NCI-H2029 (cell line): ENCODE measurements at places on chromosomes 7 and 10.

GRCh38 chr10:100554902-100555301 is 19.2 kb downstream of the HIF1AN start:
- DNase-seq, result no peak

- DNase-seq, result no peak
Observed at GRCh38 chr10:77180794-77181193, 456.8 kb downstream of the KCNMA1 start.

- DNase-seq, result no peak
Observed at GRCh38 chr10:61702584-61702983, 39.9 kb downstream of the CABCOCO1 start.

DNA sequence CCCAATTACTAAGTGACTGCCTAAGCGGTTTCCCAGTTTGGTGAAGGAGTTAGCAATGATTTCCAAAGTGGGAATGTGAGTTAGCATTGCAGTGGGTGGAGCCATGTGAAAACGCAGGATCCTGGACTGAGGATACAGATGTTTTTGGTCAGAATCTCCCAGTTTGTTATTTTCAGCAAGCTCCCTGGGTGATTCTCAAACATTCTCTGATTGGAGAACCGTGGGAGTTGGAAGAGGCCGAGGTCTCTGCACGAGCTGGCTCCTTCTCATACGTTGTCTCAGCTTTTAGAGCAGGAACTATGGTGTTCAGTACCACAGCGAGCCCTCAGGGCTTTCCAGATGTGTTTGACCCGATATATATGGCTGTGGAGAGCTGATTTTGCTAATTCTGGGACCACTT is 396.5 kb upstream of the NPVF start:
- no peak for DNase-seq

- no peak for DNase-seq
Observed at GRCh38 chr7:36763132-36763816, 39.0 kb upstream of the AOAH start.

- no peak for DNase-seq
Observed at GRCh38 chr10:100766693-100767421, 21.5 kb downstream of the PAX2 start.

DNA sequence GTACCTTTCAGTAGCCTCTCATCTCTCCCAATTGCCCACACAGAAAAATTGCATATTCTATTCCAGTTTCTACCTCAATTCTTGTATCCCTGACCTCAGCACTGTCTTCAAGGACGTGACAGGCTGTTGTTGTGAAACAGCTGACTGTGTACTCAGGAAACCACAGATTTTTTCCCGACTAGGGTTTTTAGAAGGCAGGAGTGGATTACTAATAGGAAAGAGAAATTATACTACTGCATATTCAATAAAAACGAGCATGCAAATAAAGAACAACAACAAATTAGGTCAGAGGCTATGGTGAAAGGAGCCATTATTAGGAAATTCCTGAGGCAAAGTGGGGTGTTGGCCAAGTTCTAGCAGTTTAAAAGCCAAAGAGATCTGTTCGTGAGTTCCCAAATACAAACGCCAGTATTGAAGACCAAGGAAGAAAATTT is 93.4 kb downstream of the DOCK4 start:
- DNase-seq, result no peak

DNA sequence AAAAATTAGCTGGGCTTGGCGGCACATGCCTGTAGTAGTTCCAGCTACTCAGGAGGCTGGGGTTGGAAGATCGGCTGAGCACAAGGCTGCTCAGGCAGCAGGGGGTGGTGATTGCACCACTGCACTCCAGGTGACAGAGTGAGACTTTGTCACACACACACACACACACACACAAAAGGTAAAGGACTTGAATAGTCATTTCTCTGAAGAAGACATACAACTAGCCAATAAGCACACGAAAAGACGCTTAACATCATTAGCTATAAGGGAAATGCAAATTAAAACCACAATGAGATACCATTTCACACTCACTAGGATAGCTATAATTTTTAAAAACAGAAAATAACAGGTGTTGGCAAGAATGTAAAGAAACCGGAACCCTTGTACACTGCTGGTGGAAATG is 48.6 kb downstream of the HIP1 start:
- DNase-seq, result no peak

DNA sequence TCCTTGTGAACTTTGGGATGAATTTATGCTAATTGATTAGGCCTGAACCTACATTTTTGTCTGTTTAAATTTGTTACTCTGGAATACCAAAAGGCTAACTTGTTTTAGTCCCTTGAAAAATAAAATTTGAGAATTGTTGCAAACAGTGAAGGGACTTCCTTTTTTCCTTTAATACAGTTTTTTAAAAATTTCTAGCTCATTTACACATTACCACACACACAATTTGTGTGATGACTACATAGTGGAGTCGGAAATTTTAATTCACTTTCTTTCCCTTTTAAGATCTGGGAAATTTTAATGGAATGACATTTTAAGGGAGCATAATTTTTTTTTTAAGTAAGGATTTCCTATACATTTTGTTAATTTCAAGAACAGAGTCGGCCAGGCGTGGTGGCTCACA is 8.6 kb upstream of the TMEM236 start:
- DNase-seq, result no peak

- no peak for DNase-seq
Observed at GRCh38 chr10:55404094-55404493, 603.1 kb upstream of the PCDH15 start.

GRCh38 chr7:2138146-2138765 is 94.5 kb downstream of the MAD1L1 start:
- DNase-seq, result no peak

DNA sequence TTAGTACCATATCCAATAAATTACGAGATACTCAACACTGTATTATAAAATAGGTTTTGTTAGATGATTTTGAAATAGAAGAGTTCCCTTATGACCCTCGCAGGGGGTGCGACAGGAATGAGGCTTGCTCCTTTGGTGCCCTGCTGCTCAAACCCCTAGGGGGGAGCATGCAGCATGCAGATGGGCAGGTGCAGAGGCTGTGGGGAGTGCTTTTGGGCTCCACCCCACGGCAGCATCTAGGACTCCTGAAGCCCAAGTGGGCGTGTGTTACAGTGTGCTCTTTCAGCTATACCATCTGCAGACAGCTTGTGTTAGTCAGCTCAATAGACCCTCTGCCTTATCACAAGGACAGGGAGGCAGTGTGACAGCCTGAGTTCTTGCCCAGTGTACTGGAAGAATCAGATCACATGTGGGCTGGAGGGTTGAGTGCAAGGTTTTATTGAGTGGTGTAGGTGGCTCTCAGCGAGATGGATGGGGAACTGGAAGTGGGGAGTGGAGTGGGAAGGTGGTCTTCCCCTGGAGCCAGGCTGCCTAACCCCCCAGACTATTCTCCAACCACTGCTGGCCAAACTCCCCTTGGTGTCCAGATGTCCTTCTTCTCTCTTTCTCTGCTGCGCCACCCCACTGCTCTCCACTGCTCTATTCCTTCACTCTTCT is 3.1 kb upstream of the MRC1 start:
- DNase-seq, result no peak

- no peak for DNase-seq
Observed at GRCh38 chr10:87059401-87059800, 35.2 kb downstream of the GLUD1 start.

DNA sequence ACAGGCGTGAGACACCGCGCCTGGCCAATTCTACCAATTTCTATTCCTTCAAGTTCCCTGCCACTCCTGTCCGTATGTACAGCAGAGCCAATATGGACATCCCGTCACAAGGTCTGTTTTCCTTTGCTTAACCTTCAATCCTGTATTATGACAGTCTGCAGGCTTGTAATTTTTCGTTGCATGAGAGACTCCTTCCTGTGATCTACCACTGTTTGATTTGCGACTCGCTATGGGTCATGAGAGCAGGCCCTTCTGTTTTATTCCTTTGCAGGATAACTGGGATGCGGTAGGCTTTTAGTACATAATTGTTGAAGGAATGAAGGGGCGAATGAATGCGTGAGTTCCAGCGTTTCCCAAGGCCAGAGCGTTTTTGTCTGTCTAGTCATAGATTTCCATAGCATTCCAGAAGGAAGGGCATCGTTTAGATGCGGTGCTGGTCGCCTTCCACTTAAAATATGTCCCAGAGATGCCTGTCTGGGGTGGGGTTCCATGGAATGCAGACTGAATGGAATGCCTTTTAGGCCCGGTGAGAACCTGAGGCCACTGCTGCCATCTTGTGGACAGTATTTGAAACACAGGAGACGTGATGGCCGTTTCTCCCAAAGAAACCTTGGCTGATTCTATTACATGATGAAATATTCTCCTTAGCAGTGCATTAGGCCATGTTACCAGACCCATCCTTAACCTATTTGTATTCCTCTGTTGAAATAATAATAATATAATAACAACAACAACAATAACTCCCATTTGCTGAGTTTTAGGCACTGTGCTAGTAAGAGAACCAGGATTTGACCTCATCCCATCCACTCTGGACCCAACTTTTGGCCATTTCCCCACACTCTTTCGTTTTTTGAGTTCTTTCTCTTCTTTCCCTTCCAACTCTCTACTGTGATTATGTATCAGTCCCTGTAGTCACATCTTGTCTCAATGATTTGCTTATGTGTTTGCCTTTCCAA is 193.2 kb downstream of the MYOF start:
- DNase-seq, result peak; percentile 6

DNA sequence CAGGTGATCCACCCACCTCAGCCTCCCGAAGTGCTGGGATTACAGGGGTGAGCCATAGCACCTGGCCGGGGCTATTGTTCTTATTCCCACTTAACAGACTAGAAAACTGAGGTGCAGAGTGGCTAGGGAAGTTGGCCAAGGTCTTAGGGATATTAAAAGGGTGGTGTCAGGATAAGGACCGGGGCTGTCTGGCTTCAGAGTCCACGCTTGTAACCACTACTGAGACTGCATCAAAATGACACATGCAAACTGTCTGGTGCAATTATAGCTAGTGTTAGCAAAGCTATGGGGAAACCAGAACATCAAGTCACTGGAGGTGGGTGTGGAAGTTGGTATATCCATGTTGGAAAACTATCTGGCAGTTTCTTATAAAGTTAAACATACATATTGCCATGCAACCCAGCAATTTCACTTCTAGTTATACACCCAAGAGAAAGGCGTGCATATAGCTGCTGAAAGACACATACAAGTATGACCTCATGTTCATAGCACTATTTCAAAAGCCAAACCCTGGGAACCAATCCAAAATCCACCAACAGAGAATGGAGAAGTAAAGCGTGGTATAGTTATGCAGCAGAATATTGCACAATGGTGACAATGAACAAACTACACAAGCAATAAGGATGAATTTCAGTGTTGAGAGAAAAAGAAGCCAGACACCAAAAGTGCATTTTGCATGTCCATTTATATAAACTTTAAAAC is 33.9 kb upstream of the EEPD1 start:
- peak; percentile 62 for DNase-seq

- peak; percentile 40 for DNase-seq
Observed at GRCh38 chr7:1458683-1459511, at the start of gene MICALL2. MICALL2 (minus strand) TSS chr7:1459470; CDS start chr7:1459326, 144 bp downstream.

GRCh38 chr7:38122501-38122900 is 55.5 kb upstream of the STARD3NL start:
- no peak for DNase-seq

- no peak for DNase-seq
Observed at GRCh38 chr10:370449-370825, 235.2 kb downstream of the ZMYND11 start.

DNA sequence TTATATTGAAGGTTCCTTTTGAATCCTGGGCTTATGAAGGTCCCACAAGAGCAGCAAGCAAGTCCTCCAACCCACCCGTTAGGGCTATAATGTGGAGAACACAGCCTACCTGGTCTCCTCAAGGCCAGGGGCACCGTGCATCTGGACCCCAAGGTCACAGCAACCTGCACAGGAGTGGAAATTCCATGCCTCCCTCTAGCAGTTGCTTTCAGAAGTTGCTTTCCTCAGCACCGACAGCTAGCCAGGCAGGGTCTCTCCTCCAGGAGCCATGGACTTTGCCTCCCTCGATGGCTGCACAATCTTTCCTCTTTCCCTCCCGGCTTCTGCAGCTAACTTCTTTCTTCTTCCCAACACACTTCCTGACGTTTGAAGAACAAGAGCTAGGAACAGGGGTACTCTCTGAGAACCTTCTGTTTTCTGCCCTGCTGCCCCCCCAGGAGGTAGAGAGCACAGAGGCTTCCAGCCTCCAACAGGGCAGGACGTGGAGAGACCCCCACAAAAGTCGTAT is 149.8 kb downstream of the PTPN20 start:
- DNase-seq, result no peak

DNA sequence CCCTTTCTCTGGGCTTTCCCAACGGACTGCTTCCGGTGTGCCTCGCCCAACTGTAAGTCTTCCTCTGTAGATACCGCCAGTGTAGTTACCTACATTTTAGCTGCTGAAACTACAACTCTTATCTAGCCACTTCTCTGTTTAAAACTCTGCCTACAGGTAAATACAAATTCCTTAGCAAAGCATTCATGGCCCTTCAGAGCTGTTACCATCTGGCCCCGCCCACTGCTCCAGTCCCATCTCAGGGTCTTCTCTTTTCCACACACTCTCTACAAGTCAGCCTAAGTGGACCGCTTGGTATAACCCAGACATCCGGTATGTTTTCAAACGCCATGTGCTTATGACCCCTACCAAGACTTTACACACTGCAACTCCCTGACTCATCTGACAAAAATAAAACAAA is 41.0 kb upstream of the LAMB4 start:
- no peak for DNase-seq

DNA sequence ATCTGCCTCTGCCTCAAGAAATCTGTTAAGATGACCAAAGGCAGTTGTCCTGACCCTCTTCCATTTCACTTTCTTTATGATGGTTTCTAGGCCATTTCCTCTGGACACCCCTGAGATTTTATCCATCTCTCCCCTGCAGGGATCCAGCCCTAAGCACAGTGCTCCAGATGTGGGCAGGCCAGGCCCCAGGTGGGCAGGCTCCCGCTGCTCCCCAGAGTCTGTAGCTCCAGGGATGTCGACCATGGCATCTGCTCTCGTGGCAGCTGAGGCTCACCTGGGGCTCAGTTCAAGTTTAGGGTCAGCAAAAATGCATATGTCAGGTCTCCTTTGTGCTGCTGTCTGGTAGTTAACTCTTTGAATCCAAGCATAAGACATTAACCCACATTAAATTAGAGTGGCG is 11.8 kb downstream of the CEP41 start:
- no peak for DNase-seq

GRCh38 chr7:153030976-153031375 is 271.4 kb downstream of the ACTR3B start:
- DNase-seq, result no peak

DNA sequence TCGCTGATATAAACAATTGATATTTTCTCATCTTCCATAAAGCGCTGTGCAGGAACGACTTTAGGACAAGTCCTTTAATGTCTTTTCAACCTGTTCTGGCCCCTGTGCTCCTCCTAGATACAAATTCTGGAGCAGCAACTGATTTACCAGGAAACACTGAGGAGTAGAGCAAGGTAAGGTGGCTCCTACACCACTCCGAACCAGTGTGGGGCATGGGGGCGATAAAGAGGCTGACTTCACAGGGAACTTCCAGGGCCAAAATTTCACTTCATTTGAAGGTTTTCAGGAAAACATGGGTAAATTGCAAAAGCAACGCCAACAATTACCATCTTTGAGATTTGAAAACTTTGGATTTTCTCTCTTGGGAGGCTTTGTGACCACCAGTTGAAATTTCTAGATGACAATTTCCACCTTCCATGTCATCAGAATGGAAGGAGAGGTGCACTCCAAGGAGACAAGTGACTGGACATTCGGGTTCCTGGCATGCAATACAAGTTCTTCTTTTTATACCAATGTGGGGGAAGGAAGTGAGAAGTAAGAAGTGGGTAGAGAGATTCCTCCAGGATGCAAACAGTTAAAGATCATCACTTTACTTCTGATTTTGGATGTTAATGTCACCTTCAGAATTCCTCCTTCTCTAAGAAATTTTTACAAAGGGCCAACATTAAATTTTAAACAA is 118.5 kb downstream of the FAM107B start:
- DNase-seq, result no peak
